ENCODE measurements at places on chromosomes 2 and 18.

DNA sequence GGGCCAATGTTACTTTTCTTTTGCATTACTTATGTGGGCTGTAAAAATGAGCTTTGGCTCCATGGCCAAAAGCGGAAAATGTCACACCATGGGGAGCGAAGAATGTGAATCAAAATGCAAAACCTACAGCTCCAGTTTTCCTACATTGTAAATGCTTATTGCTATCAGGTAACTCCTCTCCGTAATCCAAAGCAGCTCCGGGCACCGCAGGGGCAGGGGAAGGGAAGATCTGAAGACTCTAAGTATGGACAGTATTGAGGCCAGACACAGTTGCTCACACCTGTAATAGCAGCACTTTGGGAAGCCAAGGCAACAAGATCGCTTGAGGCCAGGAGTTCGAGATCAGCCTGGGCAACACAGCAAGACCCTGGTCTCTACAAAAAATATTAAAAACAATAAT is 7.1 kb upstream of the AGFG1 start:
- no peak for DNase-seq

DNA sequence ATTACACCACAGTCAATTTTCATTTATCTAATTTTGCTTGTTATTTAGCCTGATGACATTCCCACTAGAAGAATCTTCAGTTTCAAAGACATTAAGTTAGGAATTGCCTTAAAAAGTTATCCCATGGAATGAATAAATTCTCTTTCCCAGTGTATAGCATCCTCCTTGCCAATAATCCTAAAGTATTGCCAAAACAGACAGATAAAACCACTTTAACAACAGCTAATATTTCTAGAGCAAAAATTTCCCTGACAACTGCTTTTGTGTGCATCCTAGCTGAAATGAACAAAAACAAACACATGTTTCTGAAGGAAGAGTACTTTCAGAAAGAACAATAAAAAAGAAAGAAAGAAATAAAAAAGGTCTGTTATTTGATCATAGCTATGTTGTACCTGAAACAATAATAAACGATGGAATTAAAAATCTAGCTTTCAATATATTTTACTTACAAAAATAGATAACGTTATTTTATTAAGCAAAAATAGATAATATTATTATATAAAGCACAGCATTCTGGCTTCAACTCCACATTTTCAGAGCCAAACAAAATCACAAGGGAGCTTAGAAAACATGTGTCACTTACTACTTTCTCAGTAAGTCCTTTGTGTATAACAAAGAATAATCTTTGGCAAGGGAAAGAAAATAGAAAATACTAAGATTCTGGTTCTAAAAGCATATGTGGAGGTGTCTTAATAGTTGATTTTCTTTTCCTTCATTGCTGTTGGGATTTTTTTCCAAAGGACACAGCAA is 939.0 kb upstream of the CRIM1 start:
- no peak for DNase-seq

DNA sequence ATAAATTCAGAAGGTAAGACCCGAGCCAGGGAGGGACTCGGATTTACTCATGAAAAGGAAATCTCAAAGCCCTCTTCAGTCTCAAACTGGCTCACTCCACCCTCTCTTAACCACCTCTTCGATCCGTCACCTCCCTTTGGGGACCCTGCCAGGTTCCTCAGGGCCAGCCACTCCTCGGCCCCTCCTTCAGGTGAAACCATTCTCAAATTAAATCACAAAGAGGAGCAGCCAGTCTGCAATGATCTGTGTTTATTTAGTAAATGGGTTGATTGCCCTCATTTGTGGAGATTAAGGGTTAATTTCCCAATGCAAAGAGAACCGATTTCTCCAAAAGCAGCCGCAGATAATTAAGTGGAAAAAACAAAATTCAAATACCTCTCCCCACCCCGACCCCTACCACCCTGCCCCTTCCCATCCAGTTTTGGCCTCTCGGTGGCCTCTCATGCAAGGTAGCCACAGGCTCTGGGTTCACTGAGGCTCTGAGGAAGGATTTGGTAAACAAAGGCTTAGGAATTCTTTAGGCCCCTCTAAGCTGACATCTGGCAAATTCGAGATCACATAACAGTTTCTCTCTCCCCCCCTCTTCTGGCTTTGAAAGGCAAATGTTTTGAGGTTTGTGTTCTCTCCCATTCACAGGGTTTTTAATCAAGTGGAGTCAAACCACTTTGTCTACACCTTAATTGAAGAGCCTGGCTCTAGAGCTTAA is 10.3 kb upstream of the FZD7 start:
- DNase-seq, result no peak

GRCh38 chr2:161995553-161996016 is 78.4 kb downstream of the DPP4 start:
- DNase-seq, result no peak

GRCh38 chr2:168671932-168672331 is 130.5 kb upstream of the NOSTRIN start:
- no peak for DNase-seq

DNA sequence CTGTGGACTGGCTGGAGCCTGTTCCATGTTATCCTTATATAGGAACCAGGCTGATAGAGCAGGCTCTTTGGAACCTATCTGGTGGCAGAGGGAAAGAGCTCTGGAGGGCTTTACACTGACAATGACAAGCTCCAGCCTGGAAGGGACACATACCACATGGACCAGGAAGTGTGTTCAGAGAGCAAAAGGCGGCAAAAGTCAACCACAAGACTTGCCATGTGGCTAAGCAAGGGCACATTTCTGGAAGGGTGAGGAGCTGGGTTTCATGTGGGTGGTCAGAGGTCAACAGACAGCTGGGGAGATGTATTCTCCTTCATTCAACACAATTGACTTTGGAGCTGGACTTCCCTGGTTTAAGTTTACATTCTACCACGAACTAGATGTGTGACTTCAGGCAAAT is 325.2 kb downstream of the DYSF start:
- DNase-seq, result no peak

DNA sequence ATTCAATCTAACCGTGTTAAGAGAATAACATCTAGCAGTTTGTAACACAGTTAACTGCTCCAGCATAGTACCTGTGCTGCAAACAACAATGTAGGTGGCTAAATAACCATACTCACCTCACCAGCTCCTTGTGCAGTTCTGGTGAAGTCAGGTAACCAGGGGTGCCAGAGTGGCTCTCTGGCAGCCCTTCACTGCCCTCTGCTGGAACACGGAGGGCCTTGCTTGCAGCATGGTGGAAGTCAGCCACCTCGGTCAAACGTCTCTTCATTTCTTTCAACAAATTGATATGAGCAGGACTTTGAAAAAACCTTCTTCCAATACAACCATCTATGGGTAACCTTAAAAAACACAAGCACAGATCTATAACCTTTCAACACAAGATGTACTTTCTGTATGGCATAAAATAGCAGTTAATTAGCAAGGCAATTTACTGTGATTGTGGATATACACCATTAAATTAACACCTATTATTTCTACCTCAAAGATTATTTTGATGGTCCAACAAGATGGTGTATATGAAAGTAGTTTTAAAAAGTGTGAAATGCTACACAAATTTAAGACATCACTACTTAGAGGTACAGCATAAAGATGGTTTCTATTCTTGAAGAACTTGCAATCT is 56.6 kb downstream of the EPG5 start:
- DNase-seq, result peak; percentile 73

DNA sequence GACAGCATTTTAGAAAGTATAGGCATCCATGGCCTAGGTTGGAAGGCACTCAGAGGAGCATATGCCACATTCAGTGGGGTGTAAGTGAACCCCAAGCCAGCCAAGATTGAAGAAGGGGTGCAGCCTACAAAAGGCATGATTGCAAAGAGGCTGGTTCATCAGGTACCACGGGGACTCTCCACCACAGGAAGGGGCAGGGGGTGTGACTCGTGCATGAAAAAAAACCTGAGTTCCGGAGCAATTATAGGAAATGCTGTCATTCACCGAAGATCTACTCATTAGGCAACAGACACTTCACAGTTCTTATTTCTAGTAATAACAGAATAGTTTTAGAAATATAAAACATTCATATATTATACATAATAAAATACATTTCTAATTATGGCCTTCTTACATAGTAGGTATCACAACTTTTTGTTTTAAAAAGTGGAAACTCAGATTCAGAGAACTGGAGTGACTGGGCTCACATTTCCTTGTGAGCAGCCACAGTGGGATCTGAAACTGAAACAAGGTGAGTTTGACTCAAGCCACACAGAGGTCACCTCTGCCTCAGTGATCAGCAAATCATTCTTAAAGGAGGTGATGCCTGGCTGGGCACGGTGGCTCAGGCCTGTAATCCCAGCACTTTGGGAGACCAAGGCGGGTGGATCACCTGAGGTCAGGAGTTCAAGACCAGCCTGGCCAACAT is 188.4 kb upstream of the GYPC start:
- DNase-seq, result no peak

- DNase-seq, result peak; percentile 79
Measured at GRCh38 chr2:37168217-37168981, 11.6 kb upstream of the EIF2AK2 start.

DNA sequence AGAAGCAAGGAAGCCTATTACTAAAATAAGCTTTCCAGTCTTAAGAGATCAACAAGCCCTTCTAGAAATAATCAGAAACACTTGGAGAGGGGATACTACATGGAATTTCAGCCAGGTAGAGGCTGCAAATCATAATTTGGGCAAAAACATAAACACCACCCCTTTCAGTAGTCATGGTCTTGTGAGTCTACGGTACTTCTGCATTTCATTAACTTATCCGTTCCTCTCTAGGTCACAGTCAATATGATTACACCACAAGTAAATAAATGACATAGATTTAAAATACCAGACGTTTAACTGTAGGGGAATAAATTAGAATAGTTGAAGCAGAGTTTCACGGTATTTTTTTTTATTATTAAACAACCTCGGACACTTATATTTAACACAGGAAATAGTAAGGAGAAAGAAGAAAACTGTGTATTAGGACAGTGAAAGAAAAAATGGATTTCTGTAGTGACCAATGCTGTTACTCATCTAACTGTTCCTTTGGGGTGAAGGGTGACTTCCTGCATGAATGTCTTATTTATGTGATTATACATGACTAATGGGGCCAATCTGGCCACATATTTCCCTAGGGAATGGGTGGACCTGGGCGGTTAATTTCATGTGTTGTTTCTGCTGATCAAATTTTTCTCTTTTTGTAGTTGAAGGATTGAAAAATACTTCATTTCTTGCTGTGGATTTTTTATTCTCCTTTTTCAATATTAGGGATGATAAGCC is 456.6 kb upstream of the UBE2E3 start:
- no peak for DNase-seq

DNA sequence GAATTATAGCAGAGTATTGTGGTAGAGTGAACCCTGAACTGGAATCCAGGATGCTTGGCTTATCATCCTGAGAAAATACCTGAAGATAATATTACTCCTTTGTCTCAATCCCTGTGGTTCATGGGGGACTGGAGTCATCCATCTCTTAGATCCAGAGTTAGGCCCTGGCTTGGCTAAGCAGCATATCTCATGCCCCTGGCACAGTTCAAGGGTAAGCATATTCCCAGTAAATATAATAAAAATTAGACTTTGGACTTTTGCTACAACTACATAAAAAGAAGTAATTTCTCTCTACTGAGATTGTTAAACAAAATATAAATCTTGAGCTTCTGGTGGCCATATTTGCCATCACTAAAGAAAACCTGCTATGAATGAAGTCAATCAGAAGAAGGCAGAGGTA is 47.7 kb upstream of the STK39 start:
- DNase-seq, result no peak

DNA sequence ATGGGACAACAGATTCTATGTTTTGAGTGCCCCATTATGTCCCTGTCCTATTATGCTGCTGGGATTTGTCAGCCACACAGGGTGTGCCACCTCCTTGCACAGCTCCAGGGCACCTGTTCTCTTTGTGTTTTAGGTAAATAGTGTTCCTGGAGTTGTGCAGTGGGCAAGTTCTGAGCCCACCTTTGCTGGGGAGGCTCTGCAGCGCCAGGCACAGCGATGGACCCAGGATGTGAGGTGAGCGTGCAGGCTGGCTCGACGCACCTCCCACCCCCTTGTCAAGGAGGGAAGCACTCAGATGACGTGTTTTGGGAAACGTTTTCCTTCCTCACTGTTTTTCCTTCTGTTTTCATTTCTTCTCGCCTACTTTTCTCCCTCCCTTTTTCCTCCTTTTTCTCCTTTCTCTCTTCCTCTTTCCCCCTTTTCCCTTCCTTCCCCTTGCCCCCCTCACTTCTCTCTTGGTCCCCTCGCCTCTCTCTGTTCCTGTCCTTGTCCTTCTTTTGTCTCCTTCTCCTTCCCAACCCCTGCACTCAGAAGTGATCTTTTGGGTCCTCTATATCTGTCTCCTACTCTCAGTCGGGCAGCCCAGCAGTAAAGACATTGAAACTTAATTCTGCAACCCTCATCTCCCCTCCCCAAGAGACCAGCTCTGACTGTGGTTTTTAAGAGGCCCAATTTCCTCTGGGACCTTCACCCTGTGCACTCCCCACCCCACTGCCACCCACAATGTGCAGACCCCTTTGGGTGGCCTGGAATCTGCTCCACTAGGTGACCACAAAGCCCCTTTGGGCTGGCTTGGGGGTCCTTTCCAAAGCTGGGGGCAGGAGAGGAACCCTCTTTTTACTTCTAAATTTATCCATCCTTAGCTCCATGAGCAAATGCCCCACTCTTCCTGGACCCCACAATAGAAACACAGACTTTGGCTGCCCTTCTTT is 104.0 kb downstream of the MCFD2 start:
- DNase-seq, result no peak

DNA sequence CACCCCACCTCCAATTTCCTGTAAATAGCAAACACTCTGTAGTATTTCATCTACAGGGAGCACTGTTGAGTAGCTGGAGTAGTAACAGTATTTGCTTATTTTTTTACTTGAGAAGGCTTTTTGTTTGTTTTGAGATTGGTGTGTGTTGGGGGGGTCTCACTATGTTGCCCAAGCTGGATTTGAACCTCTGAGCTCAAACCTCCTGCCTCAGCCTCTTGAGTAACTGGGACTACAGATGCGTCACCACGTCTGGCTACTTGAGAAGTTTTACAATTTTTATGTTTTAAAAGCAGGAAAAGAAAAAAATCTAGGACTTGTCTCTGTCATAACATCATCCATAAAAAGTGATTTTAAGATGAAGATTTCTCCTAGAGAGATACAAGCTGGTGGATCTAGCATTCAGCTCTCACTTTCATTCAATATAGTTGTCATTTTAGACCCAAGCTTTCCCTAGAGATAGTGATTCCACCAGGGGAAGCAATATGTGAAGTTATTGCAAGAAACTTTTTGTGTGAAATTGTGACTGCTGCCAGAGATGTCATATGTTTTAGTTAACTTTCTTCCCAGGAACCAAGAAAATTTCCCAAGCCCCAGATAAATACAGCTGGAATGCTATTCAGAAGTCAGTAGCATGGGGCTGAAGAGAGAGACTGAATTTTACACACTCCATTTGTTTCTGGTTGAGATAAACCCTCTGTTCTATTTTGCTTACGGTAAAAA is 60.2 kb upstream of the MAP4K3 start:
- no peak for DNase-seq

- no peak for DNase-seq
Measured at GRCh38 chr18:26614374-26614773, 66.0 kb upstream of the KCTD1 start.

GRCh38 chr2:197862246-197862955 is 58.0 kb downstream of the PLCL1 start:
- DNase-seq, result no peak
